Suppressor macrophage (primary cell): ENCODE measurements at places on chromosomes 1 and 21.

DNA sequence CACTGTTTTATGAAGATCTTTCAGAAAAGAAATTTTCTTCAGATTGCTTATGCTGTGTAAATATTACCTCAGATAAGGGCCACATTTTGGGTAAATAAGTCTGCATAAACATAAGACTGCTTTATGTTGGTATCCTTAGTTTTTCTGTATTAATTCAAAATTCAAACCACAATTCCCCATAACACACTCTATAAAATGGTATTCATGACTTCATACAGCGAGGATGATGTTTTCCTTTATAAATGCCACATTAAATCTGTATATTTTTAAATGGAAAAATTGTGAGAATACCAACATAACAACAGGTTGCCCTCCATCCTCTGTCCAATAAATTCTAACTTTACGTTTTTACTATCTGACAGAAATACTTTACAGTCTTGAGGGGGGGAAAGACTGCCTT is 248.7 kb upstream of the CXADR start:
- DNase-seq: no peak

GRCh38 chr1:23590058-23590783 is 30.9 kb upstream of the ID3 start:
- DNase-seq: peak; percentile 49

- peak; percentile 64 for DNase-seq
Measured at GRCh38 chr1:89556726-89557444, 32.3 kb downstream of the LRRC8B start.

GRCh38 chr1:185896863-185897262 is 162.7 kb downstream of the HMCN1 start:
- no peak for DNase-seq

DNA sequence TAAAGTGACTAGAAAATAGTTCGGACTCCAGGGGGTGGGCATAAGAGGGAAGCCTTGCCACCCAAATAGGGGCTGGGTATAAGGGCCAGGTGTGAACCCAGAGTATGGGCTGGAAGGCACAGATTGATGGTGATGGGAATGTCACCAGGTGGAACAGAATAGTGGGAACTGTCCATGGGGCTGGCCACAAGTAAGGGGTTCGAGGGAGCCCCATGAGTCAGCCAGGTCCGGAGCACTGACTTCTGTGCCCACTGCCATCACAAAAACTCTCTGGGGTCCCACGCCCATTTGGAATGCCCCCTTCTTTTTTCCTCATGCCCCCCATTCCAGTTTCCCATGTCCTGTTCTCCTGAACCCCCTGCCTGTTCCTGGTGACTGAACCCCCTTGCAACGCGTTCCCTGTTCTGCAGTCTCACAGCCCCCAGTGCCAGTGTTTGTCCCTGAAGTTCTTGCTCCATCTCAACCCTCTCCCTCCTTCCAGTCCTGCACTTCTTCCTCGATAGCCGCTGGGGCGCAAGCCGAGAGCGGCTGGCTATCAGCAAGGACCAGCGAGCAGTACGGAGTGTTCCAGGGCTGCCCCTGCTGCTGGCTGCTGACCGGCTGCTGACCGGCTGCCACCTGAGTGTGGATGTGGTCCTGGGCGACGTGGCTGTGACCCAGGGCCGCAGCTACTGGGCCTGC is 7.9 kb downstream of the TRIM46 start:
- DNase-seq: no peak

GRCh38 chr1:204894031-204894430 is 23.4 kb downstream of the NFASC start:
- no peak for DNase-seq

- DNase-seq: no peak
Measured at GRCh38 chr1:241086686-241087085, 270.3 kb downstream of the RGS7 start.

- peak; percentile 86 for DNase-seq
Measured at GRCh38 chr1:32400876-32401631, 6.8 kb upstream of the BSDC1 start.
